ENCODE measurements at places on chromosomes 6 and 20. TPM values are rescaled to one million over a fixed set of nuclear protein-coding genes. Genes with fewer than 3 reads are reported as not detected.

ADGRF4 gene
- total RNA-seq, result 13.6 TPM

SLC22A23 gene
- total RNA-seq, result 36.3 TPM

DNA sequence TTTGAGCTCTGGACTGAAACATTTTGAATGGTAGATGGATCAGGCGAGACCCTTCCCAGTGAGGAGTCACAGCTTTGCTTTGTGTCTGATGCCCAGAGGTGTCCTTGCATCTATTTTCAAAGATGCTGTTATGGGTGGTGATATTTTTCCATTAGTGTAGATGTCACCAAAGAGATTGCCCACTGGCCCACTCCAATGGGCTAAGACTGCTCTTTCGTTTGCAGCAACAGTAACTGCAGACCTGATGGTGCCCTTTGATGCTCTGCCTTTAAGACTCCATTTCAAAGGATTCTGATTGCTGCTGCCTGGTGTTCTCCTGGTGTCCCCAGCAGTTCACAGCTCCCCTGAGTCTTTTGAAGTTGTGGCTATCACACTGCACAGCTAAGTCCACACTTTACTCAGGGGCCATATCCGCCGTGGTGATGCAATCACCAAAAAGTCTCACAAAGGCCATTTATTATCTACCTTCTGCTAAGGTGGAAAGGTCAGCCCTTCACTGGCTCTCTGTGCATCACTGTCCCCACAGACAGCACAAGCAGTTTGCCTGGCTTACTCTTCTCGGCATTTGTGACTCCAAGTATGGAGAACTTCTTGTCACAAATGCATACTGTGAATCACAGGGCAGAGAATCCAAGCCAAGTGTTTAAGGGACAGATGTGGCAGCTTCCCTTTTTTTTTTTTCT is 56.4 kb downstream of the NOX3 start:
- ATAC-seq, result no peak

- ATAC-seq, result no peak
These were observed 9.0 kb downstream of the OR2W1 start for GRCh38 chr6:29035951-29036350.

DNA sequence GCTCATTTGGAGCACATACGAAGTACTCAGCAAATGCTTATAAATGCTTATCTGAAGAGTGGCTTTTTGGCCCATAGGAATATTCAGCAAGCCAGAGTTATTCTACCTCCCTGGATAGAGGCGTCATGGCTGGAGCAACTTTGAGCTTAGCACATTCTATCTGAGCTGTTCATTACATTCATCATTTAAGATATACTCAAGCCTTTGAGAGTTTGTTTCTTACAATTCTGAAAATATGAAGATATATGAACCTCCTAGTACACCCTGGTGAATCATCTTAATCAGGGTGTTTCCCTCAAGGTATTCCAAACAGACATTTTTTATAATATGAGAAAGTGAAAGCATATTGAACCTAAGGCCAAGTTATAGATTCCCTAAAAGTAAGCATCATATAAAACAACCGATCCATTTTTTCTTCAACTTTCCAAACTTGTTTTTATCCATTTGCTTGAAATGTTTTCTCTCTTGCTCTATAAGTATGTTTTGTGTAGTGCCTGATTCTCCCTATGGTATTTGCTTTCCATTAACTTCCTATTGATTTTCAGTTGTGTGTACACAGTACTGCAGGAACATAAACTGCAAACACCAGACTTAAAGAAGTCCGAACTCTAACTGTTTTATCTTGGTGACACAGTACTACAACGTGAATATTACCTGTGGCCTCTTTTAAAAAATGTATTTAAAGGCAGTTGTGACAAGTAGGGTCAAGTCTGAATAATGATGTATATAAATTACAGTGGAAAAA is 139.7 kb upstream of the PTPRK start:
- ATAC-seq, result peak; percentile 26

GRCh38 chr20:33561692-33562601 is 72.1 kb downstream of the CBFA2T2 start:
- peak; percentile 84 for ATAC-seq

GRCh38 chr6:169800116-169800667 is 48.8 kb downstream of the ERMARD start:
- no peak for ATAC-seq

All from esophagus mucosa (tissue), 1 donor.